Frontal cortex (tissue), 4 donors: ENCODE measurements at places on chromosomes 12 and 14. TPM values are rescaled to one million over a fixed set of nuclear protein-coding genes. Genes with fewer than 3 reads are reported as not detected.
A peak's percentile ranks its signal among the peaks of the same experiment; 100 is the strongest.

DNA sequence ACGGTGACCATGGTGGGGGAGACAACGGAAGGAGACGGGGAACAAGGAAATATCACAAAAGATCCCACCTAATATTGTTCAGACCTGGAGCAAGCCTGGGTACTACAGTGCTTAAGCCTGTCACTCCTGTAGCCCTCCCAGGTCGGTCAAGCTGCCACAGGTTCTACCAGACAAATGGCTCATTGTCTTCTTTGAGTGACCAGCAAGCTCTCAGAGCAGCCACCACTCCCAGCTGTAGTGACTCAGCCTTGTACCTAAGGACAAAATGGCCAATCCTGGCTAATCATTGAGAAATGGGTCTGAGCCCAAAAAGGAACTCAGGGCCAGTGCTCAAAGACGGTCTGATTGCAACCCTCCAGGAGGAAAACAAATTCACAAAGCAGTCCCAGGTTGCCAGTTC lies 238.4 kb upstream of the NOS1 start:
- DNase-seq = no peak

GRCh38 chr12:34121360-34121759 lies 99.1 kb downstream of the ALG10 start:
- no peak for DNase-seq

DNA sequence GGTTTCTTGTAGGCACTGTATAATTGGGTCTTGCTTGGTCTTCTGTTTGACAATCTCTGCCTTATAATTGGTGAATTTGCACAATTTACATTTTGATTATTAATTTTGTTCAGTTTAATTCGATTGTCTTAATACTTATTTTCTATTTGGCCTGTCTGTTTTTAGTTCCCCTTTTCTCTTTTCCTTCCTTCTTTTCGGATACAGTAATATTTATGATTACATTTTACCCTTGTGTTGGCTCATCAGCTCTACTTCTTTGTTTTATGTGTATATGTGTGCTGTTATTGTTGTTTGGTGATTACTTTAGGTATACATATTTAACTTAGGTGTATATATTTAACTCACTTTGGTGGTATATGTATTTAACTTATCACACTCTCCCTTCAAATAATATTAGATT lies 12.8 kb upstream of the BEGAIN start:
- no peak for DNase-seq

- DNase-seq = no peak
Measured at GRCh38 chr12:119949145-119949544, 39.9 kb upstream of the BICDL1 start.

- DNase-seq = no peak
Measured at GRCh38 chr12:124024263-124024678, 51.3 kb downstream of the ZNF664 start.

DNA sequence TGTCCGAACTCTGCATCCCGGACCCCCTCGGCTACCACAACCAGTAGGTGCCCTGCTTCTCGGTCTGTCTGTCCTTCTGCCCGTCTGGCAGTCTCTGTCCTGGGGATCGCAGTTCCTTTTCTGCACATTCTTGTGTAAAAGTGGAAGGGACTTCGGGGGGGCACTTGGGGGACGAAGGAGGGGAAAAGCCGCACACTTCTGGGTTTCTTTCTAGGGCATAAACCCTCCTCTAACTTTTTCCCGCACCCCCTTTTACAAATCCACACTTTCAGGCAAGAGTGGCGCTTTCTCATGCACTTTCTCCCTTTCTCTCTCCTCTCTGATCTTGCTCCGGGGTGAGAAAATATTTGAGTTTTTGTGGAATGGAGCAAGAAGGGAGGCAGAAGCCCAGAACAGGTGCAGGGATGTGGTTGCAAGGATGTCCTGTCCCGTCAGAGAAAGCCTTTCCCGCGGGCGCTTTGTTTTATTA lies 506 bp downstream of the ESRRB start:
- no peak for DNase-seq

DNA sequence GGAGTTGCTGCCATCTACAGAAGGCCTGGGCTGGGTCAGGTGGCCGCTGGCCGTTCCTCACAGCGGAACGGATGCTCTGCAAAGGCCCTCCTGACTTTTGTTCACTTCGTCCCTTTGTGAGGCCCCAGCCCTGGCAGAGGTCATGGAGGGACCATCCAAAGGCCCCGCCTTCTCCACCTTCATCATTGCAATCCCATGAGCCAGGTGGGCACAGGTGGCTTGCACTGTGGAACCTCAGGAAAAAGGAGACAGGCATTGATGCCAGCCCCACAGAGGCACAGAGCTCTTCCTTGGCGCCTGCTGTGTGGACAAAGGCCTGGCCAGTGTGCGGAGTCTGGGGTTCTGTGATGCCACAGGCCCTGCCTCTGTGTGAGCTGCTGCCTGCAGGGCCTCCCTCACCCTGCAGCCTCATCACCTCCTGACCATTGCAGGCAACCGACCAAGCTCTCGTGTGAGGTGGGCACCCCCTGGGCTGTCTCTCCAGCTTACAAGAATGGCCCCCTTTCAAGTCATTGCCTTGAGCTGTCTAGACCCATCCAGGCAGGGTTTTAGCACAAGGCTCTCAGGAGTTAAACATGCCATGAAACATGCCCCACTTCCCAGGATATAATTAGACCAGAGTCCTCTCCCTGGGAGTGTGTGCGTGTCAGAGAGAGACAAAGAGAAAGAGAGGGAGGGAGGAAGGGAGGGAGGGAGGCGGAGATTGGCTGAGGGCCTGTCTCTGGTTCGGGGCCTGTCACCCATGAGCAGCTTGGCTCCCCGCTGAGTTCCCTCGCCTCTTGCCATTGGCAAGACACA lies 19.3 kb downstream of the NFKBIA start:
- DNase-seq = peak; percentile 73

DNA sequence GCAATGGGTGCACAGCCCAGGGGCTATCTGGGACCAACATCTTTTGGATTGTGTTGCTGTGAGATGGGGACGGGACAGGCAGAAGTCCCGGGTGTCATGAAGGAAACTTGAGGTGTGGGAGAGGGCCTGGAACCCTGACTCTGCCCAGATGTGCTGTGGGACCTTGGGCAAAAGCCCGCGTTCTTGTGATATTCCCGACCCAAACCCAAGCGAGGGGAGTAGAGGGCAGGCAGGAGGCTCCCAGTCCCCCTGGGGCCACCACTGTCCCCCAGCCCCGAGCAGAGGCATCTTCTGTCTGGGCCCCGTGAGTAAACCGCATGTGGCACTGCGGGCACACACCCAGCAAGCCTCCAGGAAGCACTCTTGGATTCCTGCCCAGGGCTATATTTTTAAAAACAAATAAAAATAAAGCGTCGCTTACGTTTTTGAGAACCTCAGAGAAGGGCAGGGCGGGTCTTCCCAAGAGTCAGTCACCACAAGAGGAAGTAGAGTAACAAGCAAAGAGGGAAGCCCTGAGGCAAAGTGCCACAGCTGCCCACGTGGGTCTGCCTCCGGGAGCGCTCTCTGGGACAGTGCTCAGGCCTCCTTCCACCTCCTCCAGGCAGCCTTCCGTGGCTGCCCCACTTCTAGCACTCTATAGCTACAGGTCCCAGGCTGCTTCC lies 39.5 kb downstream of the BEGAIN start:
- no peak for DNase-seq

DNA sequence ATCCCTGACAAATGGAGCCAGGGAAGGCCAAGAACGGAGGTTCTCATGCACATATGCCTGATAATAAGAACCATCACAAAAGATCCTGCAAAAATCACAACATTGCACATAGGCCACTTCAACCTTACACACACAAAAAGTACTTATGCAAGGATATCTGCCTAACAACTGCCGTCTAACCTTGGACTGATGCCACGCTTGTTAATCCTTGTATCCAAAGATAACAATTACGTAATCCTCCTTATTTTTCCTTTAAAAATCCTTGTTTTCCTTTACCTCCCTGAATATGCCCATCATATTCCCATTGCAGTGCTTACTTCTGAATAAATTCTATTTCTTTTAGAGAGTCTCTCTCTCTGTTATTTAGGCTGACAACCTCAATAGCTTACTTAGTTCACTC lies 59.5 kb downstream of the TMEM116 start:
- DNase-seq = no peak

- peak; percentile 48 for DNase-seq
Measured at GRCh38 chr14:102594514-102595175, 2.2 kb downstream of the RCOR1 start.

GRCh38 chr12:34257093-34257492 lies 234.8 kb downstream of the ALG10 start:
- no peak for DNase-seq

- DNase-seq = no peak
Measured at GRCh38 chr14:50964683-50965390, 20.6 kb upstream of the PYGL start.

DNA sequence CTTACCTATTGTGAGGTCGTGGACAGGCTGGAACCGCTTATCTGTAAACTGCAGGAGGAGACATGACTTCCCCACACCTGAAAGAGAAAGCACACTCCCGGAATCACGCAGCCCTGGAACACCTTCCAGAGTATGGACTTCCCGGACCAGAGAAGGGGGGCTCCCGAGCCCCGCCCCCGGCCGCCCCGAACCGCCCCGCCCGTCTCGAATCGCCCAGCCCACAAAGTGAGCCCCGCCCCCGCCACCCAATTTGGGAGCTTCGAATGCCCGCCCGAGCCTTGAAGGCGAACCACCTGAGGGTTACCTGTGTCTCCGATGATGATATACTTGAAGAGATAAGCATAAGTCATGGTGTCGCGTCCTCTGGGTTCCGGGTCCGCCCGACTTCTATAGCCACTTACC lies 235 bp downstream of the RAB2B start:
- peak; percentile 61 for DNase-seq

DNA sequence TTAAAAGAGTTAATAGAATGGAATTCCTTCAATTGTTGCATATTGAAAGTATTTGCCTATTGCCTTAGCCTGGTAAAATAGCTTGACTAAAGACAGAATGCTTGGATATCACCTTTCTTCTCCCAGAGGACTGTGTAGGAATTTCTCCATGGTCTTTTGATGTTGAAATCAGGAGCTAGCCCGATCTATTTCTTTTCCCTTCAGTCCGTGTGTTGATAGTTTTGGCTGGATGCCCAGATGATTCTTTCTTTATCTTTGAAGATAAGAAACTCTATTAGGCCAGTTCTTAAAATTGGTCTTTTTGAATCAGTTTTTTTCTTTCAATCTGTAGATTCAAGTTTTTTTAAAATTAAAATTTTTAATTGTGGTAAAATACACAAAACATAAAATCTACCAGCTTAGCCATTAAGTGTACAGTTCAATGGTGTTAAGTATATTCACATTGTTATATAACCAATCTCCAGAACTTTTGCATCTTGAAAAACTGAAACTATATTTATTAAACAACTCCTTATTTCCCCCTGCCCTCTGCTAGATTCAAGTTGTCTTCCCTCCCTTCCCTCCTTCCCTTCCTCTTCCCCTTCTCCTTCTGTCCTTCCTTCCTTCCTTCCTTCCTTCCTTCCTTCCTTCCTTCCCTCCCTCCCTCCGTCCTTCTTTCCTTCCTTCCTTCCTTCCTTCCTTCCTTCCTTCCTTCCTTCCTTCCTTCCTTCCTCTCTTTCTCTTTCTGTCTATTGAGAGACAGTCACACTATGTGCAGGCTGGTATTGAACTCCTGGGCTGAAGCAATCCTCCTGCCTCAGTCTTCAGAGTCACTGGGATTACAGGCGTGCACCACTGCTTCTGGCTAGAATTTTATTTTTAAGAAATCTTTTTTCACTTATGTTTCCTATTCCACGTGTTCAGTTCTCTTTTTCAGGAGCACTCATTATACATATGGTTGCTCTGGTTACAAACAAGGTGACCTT lies 10.1 kb downstream of the LACRT start:
- no peak for DNase-seq

DNA sequence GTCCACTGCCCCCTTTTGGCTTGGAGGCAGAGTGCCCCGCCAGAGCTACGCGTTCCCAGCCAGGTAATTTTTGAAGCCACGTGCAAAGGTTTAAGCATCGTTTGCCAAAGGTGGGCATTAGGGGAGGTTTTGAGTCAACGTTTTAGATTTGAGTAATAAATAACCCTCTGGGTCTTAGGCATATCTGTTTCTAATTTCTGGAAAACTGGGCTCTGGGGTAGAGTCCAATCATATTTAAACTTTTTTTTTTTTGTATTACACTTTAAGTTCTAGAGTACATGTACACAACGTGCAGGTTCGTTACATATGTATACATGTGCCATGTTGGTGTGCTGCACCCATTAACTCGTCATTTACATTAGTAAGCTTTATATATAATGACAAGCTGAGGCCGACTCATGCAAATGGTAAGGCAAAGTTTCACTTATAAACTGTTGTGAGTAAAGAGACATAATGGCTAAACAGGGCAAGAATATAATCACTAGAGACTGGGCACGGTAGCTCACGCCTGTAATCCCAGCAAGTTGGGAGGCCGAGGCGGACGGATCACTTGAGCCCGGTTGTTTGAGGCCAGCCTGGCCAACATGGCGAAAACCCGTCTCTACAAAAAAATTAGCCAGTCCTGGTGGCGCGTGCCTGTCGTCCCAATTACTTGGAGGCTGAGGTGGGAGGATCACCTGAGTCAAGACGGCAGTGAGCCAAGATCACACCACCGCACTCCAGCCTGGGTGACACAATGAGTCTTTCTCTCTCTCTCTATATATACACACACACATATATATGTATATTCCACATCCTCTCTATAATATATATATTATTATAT lies 491 bp upstream of the NR2C1 start:
- DNase-seq = no peak

DNA sequence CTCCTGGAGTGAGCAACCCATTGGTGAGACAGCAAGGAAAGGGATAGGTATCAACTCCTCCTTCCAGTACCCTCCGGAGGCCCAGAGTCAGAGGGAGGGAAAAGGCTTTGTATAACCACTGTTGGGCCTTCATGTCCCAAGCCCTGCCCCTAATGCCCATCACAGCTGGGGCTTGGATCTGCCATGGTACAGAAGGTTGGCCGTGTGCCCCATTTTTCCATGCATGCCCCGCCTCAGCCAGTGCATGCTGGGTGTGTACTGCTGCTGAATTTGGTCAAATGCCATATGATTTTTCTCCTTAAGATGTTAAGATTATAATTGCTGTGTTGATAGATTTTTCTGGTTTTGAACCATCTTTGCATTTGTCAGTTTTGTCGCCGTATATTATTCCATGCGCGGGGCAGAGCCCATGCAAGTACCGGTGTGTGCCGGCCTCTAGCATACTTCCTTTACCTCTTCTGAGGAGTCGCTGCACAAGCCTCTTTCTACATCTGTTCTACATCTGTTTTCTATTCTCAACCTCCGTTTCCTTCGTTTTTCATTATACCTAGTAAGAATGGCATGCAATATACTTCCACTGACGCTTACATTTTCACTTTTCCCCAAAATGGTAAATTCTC lies 26.6 kb downstream of the PPP2R5C start:
- DNase-seq = no peak

VASH1 gene
- total RNA-seq = 59.9 TPM

CAPZA3 gene
- total RNA-seq = not detected

ABCC9 gene
- total RNA-seq = 13.0 TPM

SPRYD4 gene
- total RNA-seq = 1.2 TPM

TMBIM6 gene
- total RNA-seq = 284 TPM

NINJ2 gene
- 2.9 TPM for total RNA-seq

PPM1H gene
- 11.8 TPM for total RNA-seq
